Effector memory CD8-positive, alpha-beta T cell (primary cell): ENCODE measurements at places on chromosomes 11 and 22.
A peak's percentile ranks its signal among the peaks of the same experiment; 100 is the strongest.

DNA sequence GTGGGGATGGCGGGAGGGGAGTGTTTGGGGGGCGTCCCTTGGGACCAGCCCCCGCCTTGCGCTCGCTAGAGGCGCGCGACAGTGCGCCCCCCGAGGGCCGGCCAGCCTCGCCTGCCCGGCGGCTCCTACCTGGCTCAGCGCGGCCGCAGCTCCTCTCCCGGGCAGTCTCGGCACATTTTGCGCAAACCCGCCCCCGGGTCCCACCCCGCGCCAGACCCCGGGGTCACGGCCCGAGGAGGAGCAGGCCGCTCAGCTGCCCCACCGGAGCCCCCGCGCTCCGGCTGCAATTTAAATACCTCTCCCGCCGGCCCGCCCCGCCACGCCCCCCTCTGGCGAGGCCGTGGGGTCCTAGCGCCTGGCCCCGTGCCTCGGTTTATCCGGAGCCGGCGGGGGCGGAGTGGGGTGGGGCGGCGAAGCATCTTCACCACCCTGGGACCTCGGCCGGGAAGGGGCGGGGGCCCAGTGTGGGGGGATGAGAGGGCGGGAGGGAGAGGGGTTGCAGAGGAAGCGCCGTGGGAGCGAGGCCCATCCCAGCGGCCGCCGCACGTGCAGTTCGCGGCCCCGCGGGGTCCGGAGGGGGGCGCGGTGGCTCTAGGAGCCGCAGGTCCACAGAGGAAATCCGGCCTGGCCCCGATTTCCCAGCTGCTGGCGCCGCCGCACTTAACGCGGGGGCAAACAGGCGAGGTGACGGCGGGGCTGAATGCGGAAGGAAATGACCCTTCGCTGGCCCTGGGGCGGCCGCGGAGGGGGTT, at the start of gene LRRC32:
TSS of gene LRRC32 (minus strand) at position 263 of the 752 bp plus-strand sequence. CDS start 4,793 bp downstream, outside the sequence.
- DNase-seq = peak; percentile 23

- DNase-seq = no peak
Observed at GRCh38 chr11:76628408-76628947, 42.1 kb downstream of the LRRC32 start.

DNA sequence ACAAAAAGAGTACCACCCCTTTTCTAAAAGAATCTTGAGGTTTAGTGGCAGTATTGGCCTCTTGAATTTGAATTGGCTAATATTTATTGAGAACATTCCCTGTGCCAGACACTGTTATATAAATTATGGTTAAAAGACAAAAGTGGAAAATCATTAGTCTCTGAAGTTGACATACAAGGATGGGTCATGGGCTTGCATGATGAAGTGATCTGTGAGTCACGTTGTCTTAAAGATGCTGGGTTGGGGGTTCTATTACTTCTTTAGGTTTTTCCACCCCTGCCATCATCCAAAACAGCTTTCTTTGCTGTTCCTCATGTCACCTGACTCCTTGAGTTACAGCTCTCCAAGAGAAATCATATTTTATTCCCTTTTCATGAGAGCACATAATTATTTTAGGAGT, 85.0 kb downstream of the CD44 start:
- DNase-seq = no peak

DNA sequence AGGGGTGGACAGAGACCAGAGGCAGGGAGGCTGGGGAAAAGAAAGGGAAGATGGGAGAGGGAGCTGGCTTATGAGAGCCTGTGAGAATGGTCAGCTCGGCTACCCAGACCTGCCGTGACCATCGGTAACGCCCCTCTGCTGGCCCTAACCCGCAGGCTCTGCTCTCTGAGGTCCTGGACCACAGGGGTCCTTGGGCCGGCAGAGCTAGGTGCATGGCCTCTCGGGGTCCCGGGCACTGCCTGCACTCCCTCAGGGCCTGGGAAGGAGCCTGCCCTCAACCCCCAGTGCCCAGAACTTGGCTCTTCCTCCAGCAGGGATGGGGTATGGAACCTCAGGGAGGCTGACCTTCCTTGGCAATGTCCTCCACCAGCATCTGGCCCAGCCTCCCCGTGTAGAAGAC, 13.2 kb downstream of the GGT5 start:
- DNase-seq = no peak

GRCh38 chr22:31085928-31086327, 4.8 kb downstream of the SMTN start:
- DNase-seq = no peak

- DNase-seq = no peak
Observed at GRCh38 chr11:13011466-13012055, 2.4 kb downstream of the RASSF10 start.

GRCh38 chr11:1936781-1937615, 10.1 kb upstream of the MRPL23 start:
- no peak for DNase-seq

GRCh38 chr11:12377106-12377823, at the start of gene PARVA:
Gene PARVA, plus strand, starts transcription at chr11:12377571. Its CDS starts 77 bp downstream, at chr11:12377648.
- DNase-seq = no peak

DNA sequence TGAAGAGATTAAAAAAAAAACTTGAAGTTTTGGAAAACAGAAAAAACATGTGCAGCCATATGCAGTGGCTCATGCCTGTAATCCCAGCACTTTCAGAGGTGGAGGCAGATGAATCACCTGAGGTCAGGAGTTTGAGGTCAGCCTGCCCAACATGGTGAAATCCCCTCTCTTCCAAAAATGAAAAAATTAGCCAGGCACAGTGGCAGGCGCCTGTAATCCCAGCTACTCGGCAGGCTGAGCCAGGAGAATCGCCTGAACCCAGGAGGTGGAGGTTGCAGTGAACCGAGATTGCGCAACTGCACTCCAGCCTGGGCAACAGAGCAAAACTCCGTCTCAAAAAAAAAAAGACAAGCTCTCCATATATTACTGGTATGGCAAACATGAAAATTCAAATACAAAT, 7.6 kb downstream of the DLG2 start:
- no peak for DNase-seq

DNA sequence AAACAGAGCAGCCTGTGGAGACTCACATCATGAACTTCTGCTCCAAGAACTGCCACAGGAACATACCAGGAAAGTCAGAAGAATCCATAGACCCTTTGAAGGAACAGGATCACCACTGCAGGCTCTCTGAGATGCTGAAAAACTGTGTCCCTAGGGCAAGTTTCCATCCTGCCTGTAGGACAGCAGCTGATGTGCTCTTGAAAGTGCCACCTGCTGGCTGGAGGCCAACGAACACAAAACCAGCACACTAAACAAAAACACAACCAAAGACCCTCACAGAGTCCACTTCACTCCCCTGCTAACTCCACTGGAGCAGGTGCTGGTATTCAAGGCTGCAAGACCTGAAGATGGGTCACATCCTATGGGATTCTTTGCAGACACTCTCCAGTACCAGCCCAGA, 12.0 kb upstream of the NXPE1 start:
- no peak for DNase-seq

GRCh38 chr11:118931571-118931970, 5.8 kb upstream of the BCL9L start:
- no peak for DNase-seq

- no peak for DNase-seq
Observed at GRCh38 chr11:66082946-66083698, 13.1 kb downstream of the PACS1 start.

GRCh38 chr22:19806213-19807160, 45.9 kb downstream of the TBX1 start:
- DNase-seq = no peak

- no peak for DNase-seq
Observed at GRCh38 chr11:13861411-13861810, 101.1 kb upstream of the SPON1 start.
